Activated CD8-positive, alpha-beta memory T cell treated with anti-CD3 and anti-CD28 coated beads, Interleukin-2, amount 10 ng/mL, durations not matched to agents 7 days and 5 days (primary cell): ENCODE measurements at places on chromosomes 11 and 22.

- no peak for DNase-seq
Observed at GRCh38 chr22:43207849-43208702, 21.1 kb upstream of the TTLL12 start.

GRCh38 chr22:27241430-27242321 lies 559.9 kb downstream of the MN1 start:
- no peak for DNase-seq

- no peak for DNase-seq
Observed at GRCh38 chr11:124110201-124110600, 5.0 kb upstream of the VWA5A start.

DNA sequence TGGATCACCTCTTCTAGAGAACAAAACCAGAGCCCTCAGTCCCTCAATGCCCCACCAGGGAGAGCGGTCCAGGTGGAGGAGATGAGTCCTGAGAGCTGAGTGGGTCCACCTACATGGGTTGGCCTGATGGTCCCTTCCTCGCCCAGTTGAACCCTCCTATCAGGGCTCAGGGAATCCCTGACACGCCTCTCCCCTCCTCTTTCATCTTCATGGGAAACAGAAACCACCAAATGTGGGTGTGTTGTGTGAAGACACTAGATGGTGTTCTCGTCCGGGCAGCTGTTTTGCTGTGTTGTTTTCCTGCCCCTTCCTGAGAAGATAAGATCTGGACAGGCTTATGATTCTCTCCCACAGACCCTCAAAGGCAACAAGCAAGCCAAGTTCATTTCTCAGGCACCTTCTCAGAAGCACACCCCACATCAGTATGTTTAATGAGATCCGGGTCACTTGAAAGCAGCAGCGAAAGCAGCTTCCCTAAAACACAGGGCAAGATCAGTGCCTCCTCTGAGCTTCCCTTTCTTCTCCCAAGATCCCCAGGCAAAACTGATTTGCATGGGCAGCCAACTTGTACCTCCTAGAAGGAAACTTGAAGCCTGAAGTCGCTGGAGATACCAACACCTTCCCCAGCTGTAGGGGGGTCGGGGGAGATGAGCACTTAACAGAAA lies 35.3 kb upstream of the POU2AF1 start:
- no peak for DNase-seq

GRCh38 chr22:37664249-37665101 lies 6.0 kb downstream of the PDXP start:
- DNase-seq, result no peak

- DNase-seq, result no peak
Observed at GRCh38 chr11:33716243-33716642, 15.6 kb upstream of the C11orf91 start.

DNA sequence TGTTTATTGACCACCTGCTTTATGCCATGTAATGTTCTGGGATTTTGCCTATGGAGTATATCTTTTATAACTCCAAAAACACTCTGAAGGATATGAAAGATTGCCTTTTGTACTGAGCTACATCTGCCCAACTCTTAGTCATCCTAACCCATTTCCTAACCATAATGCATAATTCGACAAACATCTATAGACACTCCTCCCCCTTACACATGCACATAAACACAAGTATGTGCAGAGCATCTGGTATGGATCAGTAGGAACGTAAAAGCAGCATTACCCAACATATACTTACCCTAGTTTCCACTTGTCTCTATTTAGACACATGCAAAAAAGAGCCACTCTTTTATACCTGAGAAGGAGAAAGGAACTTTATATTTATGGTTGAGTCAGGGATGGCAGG lies 272.8 kb downstream of the FAM76B start:
- no peak for DNase-seq

DNA sequence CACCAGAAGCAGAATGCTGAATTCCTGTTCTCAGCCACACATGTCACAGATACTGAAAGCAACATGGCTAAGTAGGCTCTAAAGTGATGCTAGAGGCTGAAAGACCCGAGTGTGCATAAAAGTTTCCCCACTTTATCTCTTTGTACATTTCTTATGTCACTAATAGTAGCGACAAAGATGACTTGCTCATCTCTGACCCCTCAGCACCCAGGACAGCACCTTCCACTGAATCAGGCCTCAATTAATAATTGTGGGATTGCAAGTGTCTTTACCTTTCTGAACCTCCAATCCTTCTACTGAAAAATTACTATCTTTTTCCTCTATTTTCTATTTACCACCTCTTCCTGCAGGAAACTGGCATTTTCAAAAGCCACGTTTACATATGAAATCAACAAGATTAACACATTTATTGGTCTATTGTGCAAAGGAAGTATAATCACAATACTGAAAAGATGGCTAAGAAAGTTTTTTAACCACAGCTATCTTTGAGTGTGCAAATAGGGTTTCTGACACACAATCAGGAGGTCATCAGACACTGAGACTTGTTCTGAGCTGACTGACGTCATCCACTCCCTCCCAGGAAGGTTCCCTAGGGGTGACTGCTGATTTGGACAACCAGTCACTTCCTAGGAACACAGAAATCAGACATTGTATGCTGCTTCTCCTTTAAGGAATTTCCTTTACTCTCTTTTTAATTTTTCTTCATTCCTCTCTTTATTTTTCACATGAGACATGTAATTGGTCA lies 213.9 kb upstream of the ISX start:
- DNase-seq, result no peak

DNA sequence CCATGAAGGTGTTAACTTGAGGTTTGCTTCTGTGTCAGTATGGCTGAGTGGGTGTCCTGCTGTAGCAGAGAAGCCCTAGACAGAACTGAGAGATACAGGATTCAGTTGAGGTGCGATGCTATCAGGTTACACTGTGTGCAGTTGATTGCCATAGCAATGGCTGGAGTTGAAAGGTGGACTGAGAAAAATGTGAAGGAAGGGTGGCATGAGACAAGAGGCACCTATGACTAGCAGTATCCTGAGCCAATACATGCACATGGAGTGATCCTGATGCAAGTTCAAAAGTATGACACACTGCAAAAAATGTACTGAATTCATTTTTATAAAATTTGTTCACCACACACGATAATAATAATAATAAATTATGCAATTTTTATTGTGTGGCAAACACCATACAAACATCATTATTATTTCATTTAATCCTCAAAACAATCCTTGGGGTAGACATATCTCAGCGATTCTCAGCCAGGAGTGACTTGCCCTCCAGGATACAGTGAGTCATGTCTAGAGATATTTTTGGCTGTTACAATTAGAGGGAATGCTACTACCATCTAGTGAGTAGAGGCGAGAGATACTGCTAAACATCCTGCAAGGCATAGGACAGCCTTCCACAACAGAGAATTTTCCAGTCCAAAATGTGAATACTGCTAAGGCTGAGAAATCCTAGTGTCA lies 3.9 kb upstream of the PIWIL4 start:
- no peak for DNase-seq

GRCh38 chr11:123461164-123461563 lies 31.1 kb downstream of the GRAMD1B start:
- no peak for DNase-seq

- DNase-seq, result no peak
Observed at GRCh38 chr22:30806391-30806861, 111.8 kb downstream of the OSBP2 start.

DNA sequence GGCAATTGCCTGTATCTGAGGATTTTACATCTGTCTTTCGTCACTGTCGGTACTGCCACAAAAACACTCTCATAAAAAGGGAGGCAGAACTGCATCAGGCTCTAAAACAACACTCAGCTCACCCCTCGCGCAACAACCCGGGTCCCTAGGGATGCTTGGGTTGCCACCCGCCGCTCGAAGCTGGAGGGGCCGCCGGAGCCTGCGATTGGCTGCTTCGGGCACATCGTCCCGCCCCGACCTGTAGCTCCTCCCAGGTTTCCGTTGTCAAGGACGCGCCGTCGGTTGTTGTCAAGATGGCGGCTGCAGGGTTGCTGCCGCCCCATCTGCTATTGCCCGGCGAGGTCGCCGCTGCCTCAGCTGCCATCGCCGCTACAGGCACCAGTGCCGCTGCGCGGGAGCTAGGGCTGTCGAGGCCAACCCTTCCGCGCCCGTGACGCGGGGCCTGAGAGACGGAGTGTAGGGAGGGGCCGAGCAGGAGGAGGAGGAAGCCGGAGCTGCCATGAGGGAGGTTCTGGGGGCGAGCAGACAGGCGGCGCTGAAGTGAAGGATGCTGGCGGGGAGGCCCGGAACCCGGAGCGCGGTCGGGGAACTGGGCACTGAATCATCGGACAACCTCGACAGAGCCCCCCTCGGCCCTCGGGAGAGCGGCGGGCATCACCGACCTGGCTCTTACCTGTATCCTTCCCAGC lies at the start of gene CEP126:
Gene CEP126, plus strand, starts transcription at position 273 of the 689 bp plus-strand sequence. Its CDS starts 275 bp downstream, at position 548.
- peak; percentile 96 for DNase-seq

DNA sequence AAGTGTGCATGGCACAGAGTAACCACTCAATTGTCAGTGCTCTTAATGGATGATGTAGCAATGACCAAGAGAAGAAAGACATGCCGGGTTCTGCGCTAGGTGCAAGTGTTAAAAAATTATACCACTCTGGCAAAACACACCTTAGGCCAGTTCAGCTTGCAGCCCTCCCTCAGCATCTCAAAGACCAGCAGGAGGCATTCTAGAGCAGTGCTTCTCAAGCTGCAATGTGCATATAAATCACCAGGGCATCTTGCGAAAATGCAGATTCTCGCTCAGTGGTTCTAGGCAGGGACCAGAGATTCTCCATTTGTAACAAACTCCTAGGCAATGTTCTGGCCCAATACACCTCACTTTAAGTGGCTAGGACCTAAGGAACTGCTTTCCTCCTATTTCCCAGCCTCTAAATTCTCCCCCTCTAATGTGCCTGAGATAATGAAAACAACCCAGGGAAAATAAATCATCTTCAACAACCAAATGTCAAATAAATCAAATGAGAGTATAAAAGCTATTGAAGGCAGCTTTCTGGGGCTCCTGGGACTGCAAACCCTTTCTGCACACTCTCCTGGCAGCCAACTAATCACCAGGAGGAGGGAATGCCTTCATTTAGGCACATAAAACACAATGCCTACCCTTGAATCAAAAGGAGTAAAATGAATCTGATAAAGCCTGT lies 337.2 kb upstream of the API5 start:
- DNase-seq, result no peak

- no peak for DNase-seq
Observed at GRCh38 chr22:36233796-36234195, 5.5 kb downstream of the APOL2 start.

- no peak for DNase-seq
Observed at GRCh38 chr11:61621917-61622585, 41.2 kb upstream of the SYT7 start.

DNA sequence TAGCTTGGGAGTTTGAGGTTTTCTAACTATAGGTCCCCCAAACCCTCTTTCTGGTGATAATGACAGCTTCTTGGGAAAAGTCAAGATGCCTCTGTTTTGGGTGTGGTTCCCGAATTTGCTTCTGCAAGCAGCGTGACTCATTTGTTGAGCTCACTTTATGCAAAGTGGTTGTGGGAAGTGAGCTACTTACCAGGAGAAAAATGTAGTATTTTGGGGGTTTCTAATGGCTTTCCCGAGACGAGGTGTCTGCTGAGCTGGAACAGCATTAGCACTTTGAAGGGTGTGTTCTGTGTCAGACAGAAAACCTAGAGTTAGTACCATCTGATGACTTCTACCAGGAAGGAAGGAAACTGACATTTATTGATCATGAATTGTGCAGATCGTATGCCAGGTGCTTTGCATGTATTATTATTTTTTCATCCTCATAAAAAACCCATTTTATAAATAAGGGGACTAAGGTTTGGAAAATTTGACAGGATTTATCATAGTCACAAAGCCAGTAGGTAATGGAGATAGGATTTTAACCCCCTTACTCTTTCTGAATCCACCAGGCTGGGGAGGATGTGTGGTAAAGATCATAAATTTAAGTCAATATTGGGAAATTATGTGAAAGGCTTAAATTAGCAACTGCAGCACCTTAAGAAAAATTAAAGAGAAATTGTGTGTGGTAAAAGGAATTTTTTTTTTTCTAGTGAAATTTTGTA lies 108.8 kb upstream of the CD44 start:
- no peak for DNase-seq

GRCh38 chr11:63614136-63614671 lies at the start of gene PLAAT3:
Gene PLAAT3 (minus strand): TSS chr11:63614433. CDS start chr11:63614014, 419 bp downstream.
- DNase-seq, result peak; percentile 66

DNA sequence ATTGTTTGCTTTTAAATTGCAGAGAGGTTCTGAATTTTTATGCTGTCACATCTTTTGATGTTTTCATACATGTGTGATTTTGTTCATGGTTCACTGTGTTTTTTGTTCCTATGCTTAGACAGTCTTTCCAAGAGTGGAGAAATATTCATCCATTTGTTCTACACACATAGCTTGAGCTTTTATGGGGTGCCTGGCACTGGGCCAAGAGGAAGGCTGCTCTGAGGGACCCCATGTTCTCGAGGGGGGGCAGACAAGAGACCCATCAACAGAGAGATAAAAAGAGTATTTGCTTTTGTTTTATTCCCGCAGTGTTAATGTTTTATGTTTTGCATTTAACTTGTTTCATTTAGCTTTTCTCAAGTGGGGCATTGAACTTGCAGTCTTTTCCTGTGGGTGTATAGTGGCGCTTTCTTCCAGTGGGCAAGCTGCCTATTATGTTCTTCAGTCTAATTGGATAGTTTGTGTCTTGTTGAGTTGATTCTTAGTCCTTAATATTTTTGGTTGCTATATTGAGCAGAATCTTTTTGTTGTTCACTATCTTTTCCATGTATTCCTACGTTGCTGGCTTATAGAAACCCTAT lies 57.7 kb downstream of the CABIN1 start:
- no peak for DNase-seq

GRCh38 chr11:2400069-2400761 lies at the start of gene TSSC4:
Gene TSSC4 (plus strand): TSS chr11:2400750. CDS start chr11:2402634, 1,884 bp downstream.
- peak; percentile 100 for DNase-seq

DNA sequence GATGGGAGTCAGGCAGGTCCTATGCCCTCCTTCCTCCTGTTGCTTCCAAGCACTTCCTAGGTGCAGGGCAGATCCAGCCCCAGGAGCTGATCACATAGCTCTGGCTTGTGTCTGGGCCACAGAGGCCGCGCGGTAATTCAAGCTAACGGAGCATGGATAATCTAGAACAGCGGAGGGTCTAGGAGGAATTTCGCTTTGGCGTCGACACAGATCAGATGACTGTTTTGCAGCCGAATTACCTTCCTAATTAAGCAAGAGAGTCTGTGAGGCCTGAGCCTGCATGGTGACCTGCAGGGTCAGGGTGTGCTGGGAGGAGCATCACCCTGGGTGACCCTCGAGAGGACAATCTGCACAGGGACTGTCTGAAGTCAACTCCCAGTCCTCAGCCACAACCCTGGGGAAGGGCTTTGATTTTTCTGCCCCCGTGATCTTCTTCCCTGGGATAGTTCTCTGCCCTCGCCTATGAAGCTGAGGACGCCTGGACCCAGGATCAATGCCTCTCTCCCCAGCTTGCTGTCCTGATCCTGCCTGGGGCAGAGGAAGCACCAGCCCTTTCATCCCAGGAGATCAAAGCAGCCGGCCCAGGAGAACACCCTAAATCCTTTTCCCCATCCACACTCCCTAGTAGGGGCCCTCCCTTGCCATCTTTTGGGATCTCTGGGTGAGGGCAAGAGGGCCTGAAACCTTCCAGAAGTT lies 11.0 kb downstream of the NECTIN1 start:
- no peak for DNase-seq

DNA sequence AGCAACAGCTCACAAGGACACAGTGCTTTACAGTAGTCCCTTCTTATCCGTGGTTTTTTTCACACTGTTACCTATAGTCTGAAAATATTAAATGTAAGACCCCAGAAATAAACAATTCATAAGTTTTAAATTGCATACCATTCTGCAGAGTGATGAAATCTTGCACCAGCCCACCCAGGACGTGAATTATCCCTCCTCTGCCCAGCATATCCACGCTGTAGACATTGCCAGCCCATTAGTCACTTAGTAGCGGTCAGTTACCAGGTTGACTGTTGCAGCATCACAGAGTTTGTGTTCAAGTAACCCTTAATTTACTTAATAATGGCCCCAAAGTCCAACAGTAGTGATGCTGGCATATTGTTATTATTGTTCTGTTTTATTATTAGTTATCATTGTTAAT lies 3.6 kb downstream of the CLTCL1 start:
- DNase-seq, result no peak
